Stimulated activated CD4-positive, alpha-beta T cell treated with anti-CD3 and anti-CD28 coated beads, Interleukin-2, amount 100 ng/mL, for 4 hours (primary cell): ENCODE measurements at places on chromosomes 4 and X.

DNA sequence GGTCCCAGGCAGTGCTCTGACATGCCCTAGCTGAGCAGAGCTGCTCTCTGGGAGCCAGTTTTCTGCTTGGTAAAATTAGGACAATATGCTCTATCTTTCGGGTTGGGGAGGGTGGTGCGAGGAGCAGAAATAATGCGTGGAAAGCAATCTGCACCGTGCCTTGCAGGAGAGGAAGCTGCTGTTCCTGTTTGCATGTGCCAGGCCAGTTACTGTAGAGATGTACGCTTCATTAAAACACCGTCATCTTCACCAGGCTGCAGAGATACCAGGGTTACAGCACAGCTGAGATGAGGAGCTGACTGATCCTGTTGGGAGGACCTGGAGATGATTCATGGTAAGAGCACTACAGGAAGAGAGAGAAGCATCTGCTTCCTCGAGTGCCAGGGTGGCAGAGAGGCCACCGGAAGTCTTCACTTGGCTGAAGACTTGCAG is 29.5 kb upstream of the IRF2 start:
- DNase-seq: no peak

DNA sequence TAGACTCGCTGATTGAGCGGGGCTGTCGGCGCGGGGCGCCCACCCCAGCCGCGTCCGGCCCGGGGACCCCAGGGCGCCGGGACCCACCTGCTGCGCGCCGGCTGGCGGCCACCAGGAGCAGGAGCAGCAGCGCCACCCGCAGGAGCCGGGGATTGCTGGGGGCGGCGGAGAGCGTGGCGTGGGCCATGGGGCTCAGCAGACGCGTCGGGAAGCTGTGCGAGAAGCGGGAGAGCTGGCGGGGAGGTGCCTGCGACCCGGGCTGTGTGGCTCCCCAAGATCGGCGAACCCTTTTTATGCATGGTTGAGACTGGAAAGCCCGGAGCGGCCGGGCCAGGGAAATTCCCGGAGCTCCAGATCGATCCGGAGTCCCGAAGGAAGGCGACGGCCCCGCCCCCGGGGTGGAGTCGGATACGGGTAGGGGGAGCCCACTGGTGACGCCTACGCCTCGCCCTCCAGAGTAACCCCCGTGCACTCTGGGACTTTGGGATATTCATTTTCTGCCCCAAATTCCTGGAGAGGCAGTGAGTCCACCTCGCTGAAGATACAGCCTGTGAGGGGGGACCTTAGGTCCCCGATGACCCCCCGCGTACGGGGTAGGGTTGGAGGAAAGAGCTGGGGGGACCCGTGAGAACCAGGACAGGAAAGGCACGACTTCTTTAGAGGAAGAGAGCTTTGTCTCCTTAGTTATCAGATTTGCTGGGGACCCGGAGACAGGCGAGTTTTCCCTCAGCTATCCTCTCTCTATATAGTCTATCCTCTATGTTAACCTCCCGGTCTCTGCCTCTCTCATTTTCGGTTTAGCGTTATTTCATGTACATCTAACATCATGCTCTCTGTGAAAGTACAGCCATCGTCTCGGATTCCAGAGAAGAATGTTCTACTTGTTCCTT is at the start of gene CXCL3:
CXCL3 (minus strand) TSS at position 265 of the 890 bp plus-strand sequence; CDS start at position 187, 78 bp downstream.
- DNase-seq: no peak

DNA sequence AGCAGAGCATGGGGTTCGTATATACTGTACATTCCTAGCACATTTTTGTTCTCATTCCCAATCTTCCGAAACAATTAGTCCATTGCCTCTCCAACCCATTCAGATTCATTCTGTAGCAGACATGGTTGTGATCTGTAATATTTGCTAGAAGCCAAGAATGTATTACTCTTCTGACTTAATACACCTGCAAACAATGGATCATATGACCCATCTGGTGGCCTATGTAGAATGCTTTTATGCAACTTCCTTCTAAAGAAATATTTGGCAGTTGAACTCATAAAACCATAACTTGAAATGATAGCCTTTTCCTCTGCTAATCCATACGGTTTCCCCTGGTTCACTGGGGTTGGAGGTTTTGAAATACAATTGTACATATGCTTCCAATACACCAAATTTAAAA is 32.8 kb upstream of the SGMS2 start:
- no peak for DNase-seq

- DNase-seq: no peak
These were observed 1.4 kb downstream of the AMMECR1 start for GRCh38 chrX:110316351-110317060.

DNA sequence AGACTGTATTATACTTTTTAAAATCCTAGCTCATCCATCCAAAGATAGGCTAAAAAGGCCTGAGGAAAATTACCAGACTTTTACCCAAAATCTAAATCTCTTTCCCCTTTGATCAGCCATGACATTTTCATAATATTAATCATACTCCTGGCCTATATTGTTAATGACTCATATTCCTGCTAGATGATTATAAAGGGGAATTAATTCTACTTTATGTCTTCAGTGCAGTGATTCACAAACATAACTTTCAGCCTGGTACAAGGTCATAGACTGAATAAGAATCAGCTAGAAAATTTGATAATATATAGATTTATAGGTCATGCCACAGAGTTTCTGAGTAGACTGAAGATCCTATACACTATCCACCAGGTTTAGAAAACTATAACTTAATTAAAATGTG is 1905.4 kb downstream of the C4orf33 start:
- no peak for DNase-seq

- DNase-seq: no peak
These were observed 809 bp downstream of the ZFP92 start for GRCh38 chrX:153411988-153412574.

- DNase-seq: no peak
These were observed 69.6 kb downstream of the KIT start for GRCh38 chr4:54727346-54727745.
